ENCODE measurements at places on chromosomes 6 and 20.

DNA sequence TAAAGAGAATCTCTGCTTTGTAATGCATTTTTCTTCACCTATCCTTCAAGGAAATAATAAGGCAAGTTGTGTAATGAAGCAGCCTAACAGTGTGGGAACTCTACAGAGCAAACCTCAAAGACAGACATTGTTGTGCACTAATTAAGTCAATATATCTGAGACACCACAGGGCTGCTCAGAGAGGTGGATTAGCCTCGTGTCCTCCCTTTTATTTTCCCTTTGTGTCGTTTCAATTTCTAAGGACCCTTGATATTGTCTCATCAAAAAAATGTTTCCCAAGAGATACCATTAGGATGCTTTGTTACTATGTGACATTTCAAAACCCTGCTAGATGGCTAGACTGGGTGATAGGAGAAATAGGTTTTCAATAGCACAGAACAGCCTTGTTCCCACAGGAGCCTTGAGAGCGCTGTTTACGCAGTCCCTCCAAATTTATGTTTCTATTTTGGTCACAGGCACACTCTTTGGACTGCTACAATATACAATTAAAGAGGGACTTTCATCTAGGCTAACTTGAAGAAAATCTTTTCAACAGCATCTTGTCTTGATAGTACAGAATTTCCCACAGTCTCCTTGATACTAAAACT lies 23.1 kb downstream of the UBE3D start:
- no peak for DNase-seq

- DNase-seq = no peak
Observed at GRCh38 chr6:30879684-30880427, 4.5 kb upstream of the DDR1 start.

GRCh38 chr6:154569156-154569862 lies 58.8 kb upstream of the CNKSR3 start:
- no peak for DNase-seq

DNA sequence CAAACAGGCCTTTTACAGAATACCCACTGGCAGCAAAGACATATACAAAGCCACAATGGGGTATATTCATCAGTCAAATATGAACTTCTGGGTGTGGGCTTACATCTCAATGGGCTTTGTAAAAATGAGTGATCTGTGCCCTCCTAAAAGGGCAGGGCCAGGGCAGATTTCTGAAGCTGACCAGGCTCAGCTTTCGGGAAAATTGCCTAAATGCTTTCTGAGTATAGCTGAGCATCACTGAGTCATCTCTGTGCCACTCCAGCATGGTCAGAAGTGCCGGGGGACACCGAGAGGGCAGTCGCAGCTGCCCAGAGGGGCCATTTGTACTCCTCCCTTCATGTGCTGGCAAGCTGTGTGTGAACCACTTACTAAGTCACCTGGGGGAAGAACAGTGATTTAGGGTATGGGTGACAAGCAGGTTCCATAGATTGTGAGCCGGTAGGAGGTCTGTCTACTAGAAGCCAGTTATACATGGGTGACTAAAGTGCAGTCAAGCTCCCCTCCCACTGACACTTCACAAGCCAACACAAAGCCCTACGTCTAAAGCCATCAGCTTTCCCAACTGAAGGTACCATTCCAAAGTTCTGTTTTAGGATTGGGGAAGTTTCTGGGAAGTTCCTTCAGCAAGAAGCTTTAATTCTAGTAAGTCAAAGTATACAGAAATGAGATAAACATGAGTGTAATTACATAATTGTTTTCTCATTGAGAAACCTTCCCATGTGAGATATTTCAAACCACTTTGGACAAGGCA lies 147.6 kb upstream of the TAB2 start:
- no peak for DNase-seq

GRCh38 chr6:16533721-16534136 lies 227.5 kb downstream of the ATXN1 start:
- no peak for DNase-seq

GRCh38 chr6:113719064-113719463 lies 138.1 kb upstream of the MARCKS start:
- no peak for DNase-seq

DNA sequence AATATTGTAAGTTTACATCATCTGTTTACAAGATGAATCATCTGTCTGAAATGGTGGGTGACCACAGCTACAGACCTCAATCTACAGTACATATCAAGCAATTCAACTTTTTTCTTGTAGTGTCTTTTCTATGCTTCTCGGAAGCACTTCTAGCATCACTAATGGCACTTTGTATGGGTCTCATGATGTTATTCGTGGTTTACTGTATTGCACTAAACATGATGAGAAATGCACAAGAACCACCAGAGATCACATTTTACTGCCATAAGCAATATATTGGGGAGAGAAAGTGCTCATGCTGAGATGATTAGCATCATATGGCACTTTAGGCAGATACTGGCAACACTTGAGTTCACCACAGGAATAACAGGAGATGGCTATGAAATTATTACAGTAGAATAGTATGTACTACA lies 15.4 kb upstream of the BTBD3 start:
- no peak for DNase-seq

DNA sequence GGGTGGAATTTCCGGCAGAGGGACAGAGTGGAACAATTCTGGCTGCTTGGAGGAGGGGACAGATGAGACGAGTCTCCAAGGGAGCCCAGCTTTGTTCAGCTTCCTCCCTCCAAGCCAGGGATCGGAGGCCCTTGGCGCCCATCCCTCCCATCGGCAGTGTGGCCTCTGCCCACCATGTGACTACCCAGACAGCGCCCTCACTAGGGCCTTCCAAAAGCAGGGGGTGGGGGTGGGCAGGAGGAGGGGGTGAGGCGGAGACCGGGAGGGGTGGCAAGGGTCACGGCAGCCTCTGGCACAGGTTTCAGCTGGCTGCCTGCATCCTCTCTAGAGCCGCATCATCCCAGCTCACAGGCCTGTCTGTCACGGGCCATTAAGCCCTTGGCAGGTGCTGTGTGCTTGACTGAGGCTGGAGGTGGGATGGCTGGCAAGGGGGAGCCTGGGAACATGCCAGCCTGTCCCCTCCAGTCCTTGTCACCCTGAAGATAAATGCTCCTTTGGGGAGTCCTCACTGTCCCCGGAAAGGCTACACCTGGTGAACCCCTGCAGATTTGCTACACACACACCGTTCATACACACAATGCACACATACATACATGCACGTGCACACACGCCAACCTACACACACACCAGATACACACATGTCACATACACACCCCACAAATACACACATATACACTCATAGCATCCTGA lies 6.2 kb upstream of the FGD2 start:
- DNase-seq = no peak

DNA sequence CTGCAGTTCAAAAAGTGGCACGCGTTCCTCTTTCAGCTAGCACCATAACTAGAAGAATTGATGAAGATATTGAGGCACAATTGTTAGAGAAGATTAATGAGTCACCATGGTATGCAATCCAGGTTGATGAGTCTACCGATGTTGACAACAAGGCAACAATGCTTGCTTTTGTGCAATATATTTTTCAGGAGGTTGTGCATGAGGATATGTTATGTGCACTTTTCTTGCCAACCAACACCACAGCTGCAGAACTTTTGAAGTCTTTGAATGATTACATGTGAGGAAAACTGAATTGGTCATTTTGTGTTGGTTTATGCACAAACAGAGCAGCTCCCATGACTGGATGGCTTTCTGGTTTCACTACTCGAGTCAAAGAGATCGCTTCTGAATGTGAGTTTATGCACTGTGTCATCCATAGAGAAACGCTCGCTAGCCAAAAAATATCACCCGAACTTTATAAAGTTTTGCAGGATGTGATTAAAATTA lies 129.3 kb upstream of the SLC24A3 start:
- DNase-seq = no peak

GRCh38 chr6:158707120-158707820 lies 57.4 kb downstream of the SYTL3 start:
- no peak for DNase-seq

DNA sequence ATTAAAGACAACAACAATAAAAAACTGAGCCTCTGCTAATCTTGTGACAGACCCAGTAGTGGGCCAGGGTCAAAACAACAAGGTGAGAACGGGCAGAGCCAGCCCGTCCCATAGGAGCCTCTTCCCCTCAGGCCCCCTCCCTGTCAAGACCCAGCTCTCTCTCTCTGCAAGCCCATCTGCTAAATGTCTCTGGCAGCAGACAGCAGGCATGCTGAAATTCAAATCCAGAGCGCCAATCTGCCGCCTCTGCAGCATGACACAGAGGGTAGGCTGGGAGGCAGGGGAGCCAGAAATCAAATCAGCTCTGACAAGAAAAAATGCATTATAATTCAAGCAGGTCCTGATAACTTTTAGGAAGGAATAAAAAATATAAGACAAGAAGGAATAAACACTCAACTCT lies 26.3 kb downstream of the METTL24 start:
- DNase-seq = no peak

- DNase-seq = no peak
Observed at GRCh38 chr20:54020868-54021267, 49.5 kb downstream of the BCAS1 start.

- no peak for DNase-seq
Observed at GRCh38 chr6:8589941-8590729, 154.8 kb upstream of the SLC35B3 start.

DNA sequence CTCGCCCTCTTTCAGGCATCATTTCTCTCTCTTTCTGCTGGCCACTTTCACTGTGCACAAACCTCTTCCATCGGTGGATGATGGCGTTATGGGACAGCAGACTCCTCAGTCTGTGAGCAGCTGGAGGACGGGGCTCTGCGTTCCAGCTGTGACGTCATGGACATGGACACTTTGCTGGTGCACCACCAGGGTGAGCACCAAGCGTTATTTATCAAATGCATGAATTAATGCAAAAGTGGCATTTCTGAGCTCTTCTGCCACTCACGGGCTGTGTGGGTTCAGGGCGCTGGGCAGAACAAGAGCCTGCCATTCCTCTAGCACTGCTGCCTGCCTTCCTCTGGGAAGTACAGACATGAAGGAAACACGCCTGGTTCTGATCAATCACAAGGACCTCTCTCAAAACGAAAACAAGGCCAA lies 82.9 kb upstream of the MPC1 start:
- DNase-seq = no peak

DNA sequence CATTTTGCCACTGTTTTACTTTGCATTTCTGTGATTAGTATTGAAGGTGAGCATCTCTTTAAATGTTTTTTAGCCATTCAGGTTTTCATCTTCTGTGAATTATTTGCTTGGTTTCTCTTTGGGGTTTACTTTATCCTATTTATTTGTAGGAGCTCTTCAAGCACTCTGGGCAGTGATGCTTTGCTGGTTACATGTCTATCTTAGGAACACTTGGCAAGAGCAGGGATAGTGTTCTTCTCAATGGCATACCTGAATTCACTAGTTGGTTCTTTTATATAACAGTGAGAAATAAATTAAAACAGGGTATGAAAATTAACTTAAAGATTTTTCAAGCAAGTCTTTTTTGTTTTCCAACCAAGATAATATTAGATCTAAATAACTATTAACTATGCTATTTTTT lies 119.7 kb upstream of the BACH2 start:
- no peak for DNase-seq

- DNase-seq = no peak
Observed at GRCh38 chr6:51468704-51469103, 618.7 kb downstream of the PKHD1 start.

DNA sequence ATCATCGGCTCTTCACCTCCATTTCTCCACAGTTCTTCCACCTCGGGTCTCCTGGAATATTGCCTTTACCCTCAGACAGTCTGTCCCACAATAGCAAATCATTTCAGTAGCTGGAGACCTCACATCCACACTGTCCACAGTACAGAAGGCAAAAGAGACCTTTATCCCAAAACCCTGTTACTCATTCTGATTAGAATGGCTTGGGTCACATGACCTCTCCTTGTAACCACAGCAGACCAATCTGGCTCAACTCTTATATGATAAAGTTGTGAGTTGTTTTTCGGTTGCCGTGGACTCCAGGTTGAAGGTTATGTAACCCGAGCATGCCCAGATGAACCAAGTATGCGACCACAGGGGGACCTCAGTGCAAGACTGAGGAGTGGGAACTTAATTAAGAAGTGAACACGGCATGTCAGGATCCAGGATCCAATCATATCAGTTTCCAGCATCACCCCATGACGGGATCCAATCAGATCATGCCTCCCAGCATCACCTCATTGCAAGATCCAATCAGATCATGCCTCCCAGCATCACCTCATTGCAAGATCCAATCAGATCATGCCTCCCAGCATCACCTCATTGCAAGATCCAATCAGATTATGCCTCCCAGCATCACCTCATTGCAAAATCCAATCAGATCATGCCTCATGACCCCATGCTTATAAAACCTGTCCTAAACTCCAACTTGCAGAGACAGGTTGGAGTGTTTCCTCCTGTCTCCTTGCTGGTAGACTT lies 68.7 kb downstream of the LY86 start:
- DNase-seq = no peak

GRCh38 chr20:46851746-46852145 lies 42.9 kb upstream of the EYA2 start:
- no peak for DNase-seq

DNA sequence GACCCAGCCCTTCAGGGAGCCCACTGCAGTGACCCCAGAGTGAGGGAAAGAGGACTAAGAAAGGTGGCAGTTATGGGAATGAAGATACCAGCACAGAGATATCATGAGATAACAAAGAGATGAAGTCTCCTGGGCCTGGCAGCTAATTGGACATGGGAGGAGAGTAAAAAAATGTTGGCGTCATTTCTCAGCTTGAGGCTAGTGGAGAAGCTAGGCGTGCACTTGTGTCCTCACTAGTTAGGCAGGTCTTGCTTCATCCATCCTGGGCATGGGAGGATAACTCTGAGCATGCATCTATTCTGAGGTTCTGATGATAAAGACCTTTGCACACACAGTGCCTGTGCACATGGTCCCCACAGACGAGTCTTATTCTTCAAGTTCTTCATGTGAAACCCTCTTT lies 4.1 kb upstream of the GFOD1 start:
- DNase-seq = no peak

DNA sequence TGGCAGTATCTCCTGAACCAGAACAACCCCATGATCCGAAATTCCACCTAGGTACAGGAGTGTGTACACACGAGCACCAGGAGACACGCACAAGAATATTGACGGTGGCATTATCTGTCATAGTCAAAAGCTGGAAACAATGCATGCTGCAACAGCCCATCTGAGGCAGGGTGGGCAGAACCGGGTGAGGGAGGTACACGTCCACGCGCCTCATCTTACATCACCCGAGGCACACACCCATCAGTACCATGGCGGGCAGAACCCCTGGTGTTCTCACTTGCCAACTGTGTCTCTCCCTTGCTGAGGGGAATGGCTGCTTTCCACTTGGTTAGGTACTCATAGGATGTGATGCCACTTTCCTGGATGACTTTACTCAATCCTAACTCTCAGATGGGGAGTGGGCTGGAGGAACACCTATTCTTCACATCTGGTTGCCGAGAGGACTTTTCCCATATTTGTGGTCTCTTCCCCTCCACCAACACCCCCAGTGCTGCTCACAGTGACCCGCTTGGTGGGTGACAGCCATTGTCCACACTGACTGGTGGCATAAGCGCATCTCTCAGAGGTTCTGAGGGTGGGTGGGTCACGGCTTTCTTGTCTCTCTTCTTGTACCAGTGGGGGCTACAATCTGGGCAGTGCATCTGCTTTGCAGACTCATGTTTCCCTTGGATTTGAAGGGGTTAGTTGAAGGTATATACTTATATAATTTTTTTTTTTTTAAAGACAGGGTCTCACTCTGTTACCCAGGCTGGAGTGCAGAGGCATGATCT lies 13.5 kb downstream of the PPP1R3G start:
- DNase-seq = no peak

- no peak for DNase-seq
Observed at GRCh38 chr6:44327760-44328159, 14.6 kb upstream of the AARS2 start.

GRCh38 chr6:43926634-43927531 lies 156.9 kb downstream of the VEGFA start:
- no peak for DNase-seq

Measured in GM20000 (cell line).